Bronchial epithelial cell (primary cell): ENCODE measurements at places on chromosomes 7 and 10.

DNA sequence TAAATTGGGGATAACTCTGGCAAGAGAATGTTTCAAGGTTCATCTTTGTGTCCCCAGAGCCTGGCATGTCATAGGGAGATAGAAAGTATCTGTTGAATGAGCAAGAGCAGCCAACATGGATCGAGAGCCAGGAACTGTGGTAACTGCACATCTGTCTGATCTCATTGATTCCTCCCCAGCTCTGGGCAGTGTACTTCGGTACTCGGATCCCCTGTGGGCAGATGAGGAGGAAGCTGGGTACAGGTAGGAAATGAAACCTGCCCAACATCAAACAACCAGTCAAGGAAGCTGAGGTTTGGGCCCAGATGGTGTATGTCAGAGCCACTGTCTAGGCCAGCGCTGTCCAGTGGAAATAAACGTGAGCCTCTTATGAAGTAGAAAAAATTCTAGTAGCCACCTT lies 76.4 kb downstream of the GRK5 start:
- no peak for DNase-seq

DNA sequence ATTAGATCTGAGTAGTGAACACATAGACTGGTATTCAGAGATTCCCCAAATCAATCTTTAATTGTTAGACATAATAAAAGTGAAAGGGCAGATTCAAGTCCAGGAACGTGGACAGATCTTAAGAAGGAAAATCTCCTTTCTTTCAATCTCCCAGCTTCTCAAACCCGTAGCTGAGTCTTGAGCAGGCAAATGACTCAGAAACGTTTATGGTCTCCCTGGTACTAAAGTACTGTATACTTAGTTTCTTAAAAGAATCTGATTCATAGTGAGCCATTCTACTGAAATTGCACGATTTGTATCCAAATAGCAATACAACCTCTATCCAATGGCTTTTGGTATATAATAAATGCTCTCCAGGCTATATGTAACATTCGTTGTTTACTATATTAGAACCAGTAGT lies 140.4 kb upstream of the RHEB start:
- DNase-seq = no peak

- DNase-seq = no peak
These were observed 1.3 kb downstream of the GUSB start for GRCh38 chr7:65980478-65981250.

GRCh38 chr10:5163487-5163886 lies 21.5 kb downstream of the AKR1C8 start:
- no peak for DNase-seq

DNA sequence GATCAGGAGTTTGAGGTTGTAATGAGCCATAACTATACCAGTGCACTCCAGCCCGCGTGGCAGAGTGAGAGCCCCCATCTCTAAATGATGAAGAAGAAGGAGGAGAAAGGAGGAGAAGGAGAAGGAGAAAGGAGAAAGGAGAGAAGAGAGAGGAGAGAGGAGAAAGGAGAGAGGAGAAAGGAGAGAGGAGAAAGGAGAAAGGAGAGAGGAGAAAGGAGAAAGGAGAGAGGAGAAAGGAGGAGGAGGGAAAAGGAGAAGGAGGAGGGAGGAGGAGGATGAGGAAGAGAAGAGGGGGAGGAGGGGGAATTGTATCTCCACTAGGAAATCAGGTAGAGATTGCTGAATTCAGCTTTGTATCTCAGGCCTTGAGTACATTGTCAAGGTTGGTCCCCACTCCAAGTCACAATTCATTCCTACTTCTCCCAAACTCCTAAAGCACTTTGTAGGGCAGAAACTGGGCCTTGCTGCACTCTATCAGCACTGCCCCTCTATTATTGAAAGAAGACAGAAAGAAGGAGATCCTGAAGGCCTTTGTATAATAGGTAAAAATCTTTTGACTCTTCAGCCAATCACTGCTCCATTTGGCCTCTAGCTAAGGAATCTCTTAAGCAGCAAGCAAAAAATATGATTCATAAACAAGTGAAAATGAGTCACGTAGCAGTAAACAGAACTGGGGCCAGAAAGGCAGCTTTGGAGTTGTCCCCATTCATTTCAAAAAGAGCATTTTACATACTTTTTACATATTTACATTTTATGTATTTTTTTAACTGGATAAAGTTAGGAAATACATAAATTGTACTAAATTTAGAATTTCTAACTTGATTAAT lies 178.0 kb downstream of the IMMP2L start:
- peak; percentile 82 for DNase-seq

DNA sequence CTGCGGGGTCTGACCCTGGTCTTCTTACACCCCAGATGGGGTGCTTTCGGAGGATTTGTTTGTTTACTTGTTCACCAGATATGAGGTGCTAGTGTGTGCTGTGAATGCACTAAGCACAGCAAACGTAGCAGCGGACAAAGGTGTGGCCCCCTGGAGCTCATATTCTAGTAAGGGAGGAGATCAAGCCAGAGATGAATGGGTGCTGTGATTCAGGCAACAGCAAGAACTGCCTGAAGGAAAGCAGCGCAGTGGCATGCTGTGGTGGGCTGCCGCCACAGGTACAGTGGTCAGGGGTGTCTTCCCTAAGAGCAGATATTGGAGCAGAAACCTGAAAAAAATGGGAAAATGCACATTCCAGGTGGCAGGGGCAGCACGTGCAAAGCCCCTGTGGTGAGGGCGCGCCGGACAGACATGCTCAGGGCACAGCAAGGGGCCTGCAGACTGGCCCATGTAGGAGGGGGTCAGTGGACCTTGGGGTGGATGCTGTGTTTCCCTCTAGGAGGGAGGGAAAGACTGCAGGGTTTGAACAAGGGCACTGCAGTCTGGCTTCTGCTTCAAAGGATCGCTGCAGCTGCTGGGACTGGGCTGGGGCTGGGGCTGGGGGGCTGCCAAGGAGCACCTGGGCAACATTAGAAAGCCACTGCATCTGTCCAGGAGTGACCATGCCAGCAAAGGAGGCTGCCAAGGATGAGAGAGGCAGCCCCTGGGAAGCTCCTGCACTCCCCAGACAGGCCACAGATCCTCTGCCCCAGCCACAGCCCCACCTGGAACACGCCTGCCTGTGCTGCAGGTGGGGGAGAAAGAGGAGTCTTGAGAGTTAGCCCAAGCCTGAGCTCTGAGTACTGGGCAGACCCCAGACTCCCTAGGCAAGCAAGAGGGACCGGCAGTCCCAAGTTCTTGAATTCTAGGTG lies 927 bp upstream of the DEPP1 start:
- peak; percentile 54 for DNase-seq

DNA sequence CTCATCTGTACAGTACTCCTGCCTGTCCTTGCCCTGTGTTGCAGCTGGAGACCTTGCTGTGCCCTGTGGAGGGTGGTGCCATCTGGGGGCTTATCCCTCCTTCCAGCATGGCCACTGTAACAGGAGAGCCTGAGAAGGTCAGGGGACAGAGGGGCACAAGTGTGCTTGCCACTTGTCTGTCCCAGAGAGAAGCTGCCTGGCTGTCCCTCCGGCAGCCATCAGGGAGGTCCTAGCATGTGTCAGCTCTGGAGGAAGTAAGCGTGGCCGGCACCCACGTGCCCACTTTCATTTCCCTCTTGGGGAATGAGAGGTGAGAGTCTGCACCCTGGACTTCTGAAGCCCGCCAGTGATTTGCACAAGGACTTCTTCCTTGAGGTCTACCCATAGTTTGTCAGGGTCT lies 97.0 kb upstream of the PPIF start:
- DNase-seq = no peak

- DNase-seq = no peak
These were observed 234.3 kb upstream of the MBL2 start for GRCh38 chr10:53006663-53007526.

- DNase-seq = no peak
These were observed 52.7 kb downstream of the GRB10 start for GRCh38 chr7:50729962-50730361.

- no peak for DNase-seq
These were observed 17.9 kb downstream of the BTAF1 start for GRCh38 chr10:91941426-91941825.
